ENCODE measurements at places on chromosomes 5 and 9. TPM values are rescaled to one million over a fixed set of nuclear protein-coding genes. Genes with fewer than 3 reads are reported as not detected.

The SYNPO gene
- total RNA-seq, result 24.3 TPM

The PLPPR1 gene
- not detected for total RNA-seq

The PCDHA12 gene
- 0.19 TPM for total RNA-seq

The KCNV2 gene
- not detected for total RNA-seq

The BHMT gene
- 2.3 TPM for total RNA-seq

The PCDHAC1 gene
- total RNA-seq, result 0.98 TPM

The SETD9 gene
- 26.1 TPM for total RNA-seq

The PCDHA10 gene
- 1.9 TPM for total RNA-seq

The CDH9 gene
- not detected for total RNA-seq

The LRRC19 gene
- total RNA-seq, result not detected

The ESM1 gene
- total RNA-seq, result not detected

The HAVCR2 gene
- total RNA-seq, result 122 TPM

The GPR151 gene
- not detected for total RNA-seq

The OR1J2 gene
- total RNA-seq, result not detected

The PDCD1LG2 gene
- 3.8 TPM for total RNA-seq

The ENTPD2 gene
- total RNA-seq, result not detected

The OBP2B gene
- not detected for total RNA-seq

The FGFR4 gene
- not detected for total RNA-seq

The CCDC69 gene
- 283 TPM for total RNA-seq

The ANGPTL2 gene
- total RNA-seq, result 81.2 TPM

The C9orf50 gene
- not detected for total RNA-seq

The MYORG gene
- 15.7 TPM for total RNA-seq
